ENCODE measurements at places on chromosomes 13 and 19.
A peak's percentile ranks its signal among the peaks of the same experiment; 100 is the strongest.

DNA sequence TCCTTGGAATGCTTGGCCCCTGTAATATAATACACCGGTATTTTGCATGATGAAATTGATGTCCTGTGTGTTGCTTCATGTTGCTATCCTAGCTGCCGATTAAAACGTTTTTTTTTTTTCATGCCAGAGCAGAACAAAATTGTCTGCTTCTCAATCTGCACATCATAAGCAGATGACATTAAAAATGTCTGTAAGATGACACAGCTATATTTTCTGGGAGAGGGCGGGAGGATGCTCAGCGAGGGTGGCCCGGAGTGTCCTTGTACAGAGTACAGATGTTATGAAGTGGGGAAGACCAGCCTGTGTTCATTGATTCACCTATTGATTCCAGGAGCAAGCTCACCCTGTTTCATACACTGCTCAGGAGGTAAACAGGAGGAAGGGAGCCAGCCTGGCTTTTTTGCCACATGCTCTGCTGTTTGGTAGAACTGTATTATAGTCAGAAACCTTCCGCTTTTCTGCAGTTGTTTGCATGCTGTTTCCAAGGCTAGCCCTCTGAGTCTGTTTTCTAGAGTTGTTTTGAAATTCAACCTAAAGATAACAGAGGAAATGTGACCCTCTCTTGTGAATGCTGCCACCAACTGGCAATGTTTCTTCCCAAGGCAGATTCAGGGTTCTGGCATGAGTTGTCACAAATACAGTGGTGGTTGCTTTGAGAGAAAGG, 4.7 kb upstream of the IRS2 start:
- peak; percentile 50 for DNase-seq

- DNase-seq = no peak
Observed at GRCh38 chr19:51164215-51164614, 22.1 kb downstream of the SIGLEC7 start.

GRCh38 chr13:99367106-99367616, 60.0 kb upstream of the GPR183 start:
- no peak for DNase-seq

- DNase-seq = no peak
Observed at GRCh38 chr13:111941845-111942447, 125.0 kb upstream of the SOX1 start.

GRCh38 chr13:49840675-49841074, 48.2 kb upstream of the KPNA3 start:
- no peak for DNase-seq

DNA sequence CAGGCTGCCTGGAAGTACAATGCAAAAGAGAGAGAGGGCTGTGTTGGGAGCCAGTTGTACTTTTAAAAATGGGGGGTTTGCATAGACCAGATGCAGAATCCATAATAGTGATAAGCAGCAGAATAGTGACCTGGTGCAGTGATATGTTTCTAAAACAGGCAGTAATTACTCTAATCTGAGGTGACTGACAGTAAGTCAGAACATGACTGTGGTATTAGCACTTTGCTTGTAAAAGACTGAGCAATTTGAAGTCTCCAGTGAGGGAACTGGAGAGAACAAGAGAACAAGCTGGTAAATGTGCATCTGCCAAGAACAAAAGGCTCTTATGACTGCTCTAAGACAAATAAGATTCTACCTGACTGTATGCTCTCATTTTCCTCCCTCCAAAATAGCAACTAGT, 383.4 kb downstream of the ITGBL1 start:
- no peak for DNase-seq

GRCh38 chr19:6235031-6235951, 44.5 kb downstream of the MLLT1 start:
- no peak for DNase-seq

- peak; percentile 82 for DNase-seq
Observed at GRCh38 chr19:35116072-35116801, 614 bp downstream of the FXYD3 start.

- DNase-seq = no peak
Observed at GRCh38 chr13:92745258-92745657, 481.3 kb upstream of the GPC6 start.

DNA sequence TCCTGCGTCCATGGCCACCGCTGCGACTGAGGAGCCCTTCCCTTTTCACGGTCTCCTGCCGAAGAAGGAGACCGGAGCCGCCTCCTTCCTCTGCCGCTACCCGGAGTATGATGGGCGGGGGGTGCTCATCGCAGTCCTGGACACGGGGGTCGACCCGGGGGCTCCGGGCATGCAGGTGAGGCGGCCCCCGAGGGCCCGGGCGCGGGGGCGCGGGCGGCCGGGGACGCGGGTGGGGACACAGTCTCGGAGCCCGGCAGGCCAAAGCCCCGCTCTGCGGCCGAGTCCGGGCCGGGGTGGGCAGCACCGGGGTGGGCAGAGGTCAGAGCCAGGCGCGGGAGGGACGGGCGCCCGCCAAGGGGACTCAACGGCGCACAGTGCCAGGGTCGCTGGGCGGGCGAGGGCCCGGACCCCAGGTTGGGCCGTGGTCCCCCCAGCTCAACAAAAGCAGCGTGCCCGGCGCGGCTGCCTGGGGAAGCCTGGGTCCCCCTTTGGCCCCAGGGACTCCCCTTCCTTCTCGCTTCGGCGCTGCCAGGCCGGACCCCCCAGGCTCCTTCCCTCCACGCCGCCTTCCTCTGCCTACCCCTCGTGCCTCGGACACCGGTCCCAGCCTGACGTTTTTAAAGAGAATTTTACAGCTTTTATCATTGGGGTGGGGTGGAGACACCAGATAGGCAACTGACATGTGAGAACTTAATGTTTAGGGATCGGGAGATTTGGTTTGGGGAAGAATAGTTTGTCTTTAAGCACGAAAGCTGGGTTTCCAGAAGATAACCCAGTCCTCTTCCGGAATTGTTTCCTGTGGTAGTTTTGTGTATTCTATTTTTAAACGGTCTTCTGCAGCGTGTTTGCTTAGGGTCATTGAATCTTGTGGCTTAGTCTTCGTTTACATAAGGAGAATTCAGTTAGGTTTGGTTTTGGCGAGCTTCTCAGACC, 509 bp downstream of the TPP2 start:
- no peak for DNase-seq

- peak; percentile 23 for DNase-seq
Observed at GRCh38 chr13:30963791-30964190, 31.3 kb downstream of the TEX26 start.

- no peak for DNase-seq
Observed at GRCh38 chr19:4369109-4369887, 25.9 kb downstream of the MPND start.

DNA sequence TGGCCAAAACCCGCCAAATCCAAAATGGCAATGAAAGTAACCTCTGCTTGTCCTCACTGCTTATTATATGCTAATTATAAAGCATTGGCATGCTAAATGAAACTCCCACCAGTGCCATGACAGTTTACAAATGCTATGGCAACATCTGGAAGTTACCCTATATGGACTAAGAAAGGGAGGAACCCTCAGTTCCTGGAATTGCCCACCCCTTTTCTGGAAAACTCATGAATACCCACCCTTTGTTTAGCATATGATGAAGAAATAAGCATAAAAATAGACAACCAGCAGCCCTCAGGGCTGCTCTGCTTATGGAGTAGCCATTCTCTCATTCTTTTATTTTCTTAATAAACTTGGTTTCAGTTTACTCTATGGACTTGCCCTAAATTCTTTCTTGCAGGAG, 269.8 kb downstream of the OLFM4 start:
- no peak for DNase-seq

GRCh38 chr13:24301434-24301833, 7.9 kb upstream of the C1QTNF9 start:
- no peak for DNase-seq

GRCh38 chr19:17946965-17947784, 14.4 kb downstream of the CCDC124 start:
- peak; percentile 37 for DNase-seq

GRCh38 chr13:102726430-102726829, 31.6 kb upstream of the METTL21C start:
- no peak for DNase-seq

- DNase-seq = peak; percentile 86
Observed at GRCh38 chr19:16829010-16829821, at the start of gene SIN3B. Gene SIN3B (plus strand): TSS chr19:16829398. CDS start chr19:16829421, 23 bp downstream.

DNA sequence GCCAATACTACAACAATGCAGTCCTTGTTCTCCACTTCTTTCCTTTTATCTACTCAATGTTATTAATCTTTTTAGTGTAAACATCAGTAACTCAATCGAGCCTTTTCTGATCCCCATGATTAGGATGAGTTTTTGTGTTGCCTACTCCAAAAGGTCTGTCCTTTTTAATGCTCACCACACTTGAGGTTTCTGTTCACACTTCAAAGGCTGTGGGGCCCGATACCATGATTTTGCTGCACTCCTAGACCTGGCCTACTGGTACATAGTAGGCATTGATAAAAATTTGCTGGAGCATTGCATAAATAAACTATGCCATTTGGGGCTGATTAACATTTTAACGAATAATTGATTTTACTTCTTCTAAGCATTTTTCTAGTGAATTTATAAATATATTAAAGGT, 125.4 kb upstream of the KLF12 start:
- DNase-seq = no peak

DNA sequence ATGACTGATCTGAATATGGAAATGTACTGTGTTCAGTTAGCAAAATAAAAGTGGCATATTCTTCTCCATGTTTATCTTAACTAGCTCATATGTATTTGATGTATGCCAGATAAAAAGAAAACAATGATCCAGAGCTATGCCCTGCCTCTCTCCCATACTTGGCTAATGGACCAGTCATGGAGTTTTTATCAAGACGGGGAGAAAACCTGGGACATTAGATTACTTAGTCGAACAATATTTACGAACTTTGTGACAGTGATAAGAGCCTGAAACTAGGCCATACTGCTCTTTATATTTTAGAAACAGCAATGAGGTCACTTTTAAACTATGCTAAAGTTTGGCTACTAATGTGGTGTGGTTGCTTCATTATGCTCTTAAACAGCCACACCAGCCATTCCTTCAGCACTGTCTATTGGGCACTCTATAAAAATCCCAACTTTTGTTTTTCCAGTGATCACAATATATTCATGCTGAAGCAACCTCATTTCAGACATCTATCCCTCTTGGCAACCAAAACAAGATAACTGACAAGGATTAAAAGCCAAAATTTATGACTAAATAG, 265.0 kb downstream of the FGF14 start:
- DNase-seq = no peak

DNA sequence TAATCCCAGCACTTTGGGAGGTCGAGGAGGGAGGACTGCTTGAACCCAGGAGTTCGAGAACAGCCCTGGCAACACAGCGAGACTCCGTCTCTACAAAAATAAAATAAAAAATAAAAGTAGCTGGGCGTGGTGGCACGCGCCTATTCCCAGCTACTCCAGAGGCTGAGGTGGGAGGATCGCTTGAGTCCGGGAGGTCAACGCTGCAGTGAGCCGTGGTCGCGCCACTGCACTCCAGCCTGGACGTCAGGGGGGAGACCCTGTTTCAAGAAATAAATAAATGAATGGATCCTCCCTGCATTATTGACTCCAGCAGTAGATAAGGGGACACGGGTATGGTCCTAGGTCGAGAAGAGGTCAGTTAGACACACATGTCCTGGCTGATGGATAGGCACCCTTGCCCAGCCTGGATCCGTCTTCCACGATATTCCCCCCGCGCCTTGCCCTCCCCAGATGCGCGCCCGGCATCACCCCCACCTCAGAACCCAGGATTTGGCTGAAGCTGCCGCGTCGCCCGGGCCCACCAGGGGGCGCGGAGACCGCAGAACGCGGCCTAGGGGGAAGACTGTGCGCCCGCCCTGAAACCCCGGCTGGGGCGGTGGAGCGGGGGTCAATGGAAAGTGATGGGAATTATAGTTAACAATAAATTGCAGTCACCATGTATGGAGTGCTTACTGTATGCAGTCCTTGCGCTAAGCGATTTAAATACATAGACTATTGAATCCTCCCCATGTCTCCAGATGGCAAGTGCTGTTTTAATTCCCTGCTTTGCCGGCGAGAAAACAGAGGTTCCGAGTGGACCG, 2.1 kb upstream of the HOOK2 start:
- peak; percentile 81 for DNase-seq

DNA sequence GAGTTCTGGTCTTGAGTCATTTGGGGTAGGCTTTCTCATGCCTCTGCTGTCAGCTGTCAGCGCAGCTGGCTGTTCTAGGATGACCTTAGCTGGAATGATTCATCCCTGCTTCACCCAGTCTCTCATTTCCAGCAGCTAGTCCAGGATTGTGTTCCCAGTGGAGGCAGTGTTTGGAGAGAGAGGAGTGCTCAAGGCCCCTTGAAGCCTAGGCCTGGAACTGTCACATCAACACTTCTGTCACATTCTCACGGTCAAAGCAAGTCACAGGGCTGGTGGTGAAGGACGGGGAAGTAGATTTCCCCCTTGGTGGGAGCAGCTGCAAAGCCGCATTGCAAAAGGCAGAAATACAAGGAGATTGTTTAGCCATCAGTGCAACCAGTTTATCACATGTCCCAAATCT, 15.2 kb downstream of the TPT1 start:
- peak; percentile 82 for DNase-seq

- no peak for DNase-seq
Observed at GRCh38 chr13:47119575-47120235, 222.9 kb upstream of the HTR2A start.

GRCh38 chr13:106475852-106476251, 59.6 kb downstream of the EFNB2 start:
- DNase-seq = no peak

GRCh38 chr13:98300956-98301641, 124.0 kb upstream of the RNF113B start:
- peak; percentile 55 for DNase-seq

DNA sequence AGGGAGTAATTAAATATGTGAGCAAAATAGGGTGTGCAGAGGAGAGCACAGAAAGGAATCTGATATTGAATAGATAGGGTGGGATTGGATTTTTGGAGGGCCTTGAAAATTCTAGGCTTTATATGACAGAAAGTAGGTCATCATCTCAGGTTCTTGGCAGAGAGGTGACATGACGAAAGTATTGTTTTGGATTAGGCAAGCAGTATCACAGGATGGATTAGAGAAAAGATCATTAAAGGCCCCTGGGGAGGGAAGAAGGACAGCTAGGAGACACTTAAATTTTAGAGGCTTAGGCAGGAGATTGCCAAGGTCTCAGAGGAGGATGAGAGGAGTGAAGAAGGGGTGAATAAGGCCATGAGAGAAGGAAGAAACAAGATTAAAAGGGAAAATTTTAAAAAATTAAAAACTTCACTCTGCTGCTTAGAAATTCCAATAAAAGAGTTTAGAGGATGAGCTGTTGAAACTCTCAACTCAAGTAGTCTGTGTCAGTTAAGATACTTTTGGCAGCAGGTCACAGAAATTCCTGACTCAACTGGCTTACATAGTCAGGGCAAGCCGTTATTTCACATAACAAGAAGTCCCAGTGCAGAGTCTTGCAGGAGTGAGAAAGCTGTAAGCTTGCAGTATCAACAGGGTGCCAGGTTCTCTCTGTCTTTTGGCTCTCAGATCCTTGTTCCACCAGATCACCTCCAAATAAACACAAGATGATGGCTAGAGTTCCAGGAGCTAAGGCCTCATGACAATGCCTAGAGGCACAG, 8.8 kb downstream of the GPC6 start:
- DNase-seq = no peak

DNA sequence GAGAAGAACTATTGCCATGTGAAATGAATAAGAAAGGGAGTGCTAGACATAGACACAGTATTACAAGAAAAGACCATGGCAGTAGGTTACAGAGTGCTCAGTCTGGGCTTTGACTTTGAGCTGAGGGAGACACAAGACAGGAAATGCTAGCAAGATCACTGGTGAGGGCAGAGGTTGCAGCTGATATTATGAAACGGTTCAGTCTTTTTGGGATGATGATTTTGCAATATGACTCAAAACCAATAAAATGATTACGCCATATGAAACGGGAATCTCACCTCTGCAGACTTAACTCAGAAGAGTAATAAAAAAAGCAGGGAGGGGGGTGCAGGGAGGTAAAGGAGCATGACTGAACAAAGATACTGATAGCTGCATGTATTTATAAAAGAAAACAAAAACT, 123.1 kb downstream of the RBM26 start:
- no peak for DNase-seq

- no peak for DNase-seq
Observed at GRCh38 chr13:108968566-108968965, 339.2 kb downstream of the MYO16 start.
